Kidney (tissue), 22 donors: ENCODE measurements at places on chromosomes 5 and 9. TPM values are rescaled to one million over a fixed set of nuclear protein-coding genes. Genes with fewer than 3 reads are reported as not detected.

- DNase-seq, result no peak
Measured at GRCh38 chr9:37549527-37549926, 26.7 kb downstream of the FBXO10 start.

GRCh38 chr9:34997379-34997781, 7.8 kb downstream of the DNAJB5 start:
- DNase-seq, result no peak

GRCh38 chr5:135357685-135358084, 41.3 kb downstream of the MACROH2A1 start:
- no peak for DNase-seq

DNA sequence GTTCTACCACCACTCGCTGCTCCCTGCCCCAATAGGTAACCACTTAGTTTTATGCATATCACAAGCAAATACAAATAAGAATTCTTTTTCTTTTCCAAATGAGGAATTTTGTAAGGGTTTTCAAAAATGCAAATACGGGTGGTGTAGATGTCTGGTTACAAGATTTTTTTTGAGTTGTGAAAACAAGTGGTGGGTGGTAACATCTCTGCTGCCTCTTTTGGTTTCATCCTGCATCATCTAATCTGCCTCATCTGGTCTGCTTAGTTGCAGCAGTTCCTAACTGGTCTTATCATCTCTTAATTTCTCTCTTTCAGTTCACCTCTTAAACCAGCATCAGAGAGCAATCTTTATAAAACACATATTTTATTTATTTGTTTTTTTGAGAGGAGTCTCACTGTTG, 5.3 kb downstream of the NFX1 start:
- DNase-seq, result no peak

- DNase-seq, result no peak
Measured at GRCh38 chr5:168471785-168472184, 14.5 kb upstream of the RARS1 start.

DNA sequence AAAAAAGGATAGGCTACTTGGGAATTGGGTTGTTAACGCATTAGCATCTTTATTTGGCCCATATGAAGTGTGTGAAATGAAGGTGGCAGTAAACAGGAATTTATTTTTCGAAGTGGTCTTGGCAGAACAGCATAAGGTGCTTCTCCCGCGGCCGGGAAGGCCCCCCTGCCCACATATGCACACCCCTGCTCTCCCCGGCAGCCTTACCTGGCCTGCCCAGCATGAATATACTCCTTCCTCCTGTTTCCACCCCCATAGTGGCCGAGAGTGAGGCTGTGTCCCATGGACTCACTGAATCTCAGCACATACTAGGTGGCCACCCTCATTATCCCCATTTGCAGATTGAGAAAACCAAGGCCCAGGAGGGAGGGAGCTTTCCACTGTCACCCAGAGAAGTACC, 54.0 kb upstream of the OLFM1 start:
- no peak for DNase-seq

GRCh38 chr5:175107865-175108264, 336.1 kb downstream of the DRD1 start:
- no peak for DNase-seq

DNA sequence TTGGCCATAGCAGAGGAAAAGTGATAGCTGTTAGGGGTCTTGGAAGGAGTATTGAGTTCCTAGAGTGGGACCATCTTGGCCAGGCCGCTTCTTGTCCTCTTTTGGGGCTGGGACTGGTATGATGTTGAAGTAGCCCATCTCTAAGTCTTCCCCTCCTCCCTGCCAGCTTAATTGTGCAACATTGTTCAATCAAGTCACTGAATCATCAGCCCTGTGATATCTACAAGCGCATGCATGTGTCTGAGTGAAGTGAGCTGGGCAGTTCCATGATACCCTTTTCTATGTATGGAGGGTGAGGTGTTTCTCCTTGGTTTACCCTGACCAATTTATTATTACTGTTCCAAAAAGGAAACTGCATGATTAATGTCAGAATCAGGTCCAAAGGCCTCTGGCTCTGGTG, 112.2 kb downstream of the C9orf152 start:
- no peak for DNase-seq

The TTF1 gene
- 16.3 TPM for total RNA-seq

GRCh38 chr9:135079018-135079417, 8.4 kb upstream of the OLFM1 start:
- peak; percentile 18 for DNase-seq

DNA sequence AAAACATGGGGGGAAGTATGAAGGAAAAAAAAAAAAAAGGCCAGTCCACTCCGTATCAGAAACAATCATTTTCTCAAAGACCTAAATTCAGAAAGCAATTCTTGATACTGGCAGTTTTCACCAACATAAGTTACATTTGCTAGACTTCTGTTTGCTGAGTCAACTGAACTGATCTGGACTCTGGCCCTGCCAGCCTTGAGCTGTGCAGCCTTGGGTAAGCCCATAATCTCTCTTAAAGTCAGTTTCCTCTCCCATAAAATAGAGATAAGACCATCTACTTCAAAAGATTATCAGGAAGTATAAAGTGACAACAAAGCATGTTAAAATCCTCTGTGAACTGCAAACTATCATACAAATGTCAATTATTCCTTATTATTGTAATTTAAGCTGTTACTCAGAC, 106.8 kb downstream of the MAPKAP1 start:
- no peak for DNase-seq

The CCIN gene
- 0.13 TPM for total RNA-seq

DNA sequence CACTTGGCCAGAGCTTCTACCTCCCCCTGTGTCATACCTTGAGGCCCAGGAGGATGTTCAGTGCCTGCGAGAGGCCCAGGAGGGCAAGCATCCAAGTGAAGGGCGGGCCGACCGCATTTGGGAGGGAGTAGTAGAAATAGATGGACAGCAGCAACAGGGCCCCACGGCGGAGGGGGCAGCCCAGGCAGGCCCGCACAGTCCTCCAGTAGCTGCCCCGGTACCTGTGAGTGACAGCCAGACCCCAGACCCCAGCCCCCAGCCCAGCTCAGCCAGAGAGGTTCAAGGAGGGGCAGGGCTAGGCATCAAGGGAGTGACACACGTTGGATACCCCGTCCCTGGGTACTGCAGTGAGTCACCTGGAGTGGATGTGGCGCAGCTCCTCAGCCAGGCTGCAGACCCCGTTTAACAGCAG, 1.4 kb downstream of the STING1 start:
- DNase-seq, result no peak

The CCDC183 gene
- 0.88 TPM for total RNA-seq

The TRPM3 gene
- total RNA-seq, result 11.4 TPM

- DNase-seq, result peak; percentile 35
Measured at GRCh38 chr9:71552480-71552879, 215.8 kb downstream of the CEMIP2 start.

DNA sequence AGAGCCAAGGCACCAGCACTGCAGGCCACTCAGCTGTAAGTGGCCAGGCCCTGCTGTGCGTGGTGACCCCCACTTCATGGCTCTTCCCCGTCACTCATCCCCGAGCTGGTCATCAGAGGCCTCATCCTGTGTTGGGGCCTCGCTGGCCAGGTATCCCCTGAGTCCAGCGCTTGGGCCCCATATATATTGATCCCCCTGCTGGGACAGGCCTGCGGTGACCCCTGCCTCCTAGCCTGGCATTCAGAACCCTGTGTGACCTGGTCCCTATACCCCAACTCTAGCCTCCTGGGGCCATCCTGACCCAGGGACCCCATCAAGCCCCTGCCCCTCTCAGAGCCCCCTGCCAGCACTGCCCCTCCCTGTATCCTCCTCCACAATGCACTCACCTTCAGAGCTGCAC, 12.7 kb downstream of the GBGT1 start:
- no peak for DNase-seq

The SLC25A46 gene
- 39.4 TPM for total RNA-seq

DNA sequence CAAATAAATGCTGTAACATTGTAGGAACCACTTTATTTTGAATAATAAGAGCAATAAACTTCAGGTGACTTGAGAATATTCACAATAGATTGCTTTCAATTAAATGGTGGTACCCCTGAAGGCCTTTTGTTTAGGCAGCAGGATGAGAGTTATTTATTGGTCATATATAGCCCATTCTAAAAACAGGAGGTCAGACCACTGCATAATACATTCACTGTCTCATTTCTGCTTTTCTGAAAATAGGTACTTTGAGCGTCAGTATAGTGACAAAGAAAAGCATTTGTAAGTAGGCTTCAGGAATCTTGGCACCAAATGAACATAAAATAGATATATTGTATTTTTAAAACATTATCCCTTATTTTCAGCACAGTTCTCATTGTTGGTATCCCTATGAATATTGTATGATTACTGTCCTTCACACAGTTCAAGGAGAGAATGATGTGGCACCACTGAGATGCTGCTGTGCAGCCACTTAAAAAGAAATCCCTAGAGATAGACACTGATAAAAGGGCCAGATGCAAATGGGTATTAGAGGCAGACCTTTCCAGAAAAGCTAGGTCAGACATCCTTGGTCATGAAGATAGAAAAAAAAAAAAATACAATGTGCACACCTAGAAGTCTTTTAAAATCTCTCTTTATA, 381.8 kb upstream of the ST8SIA4 start:
- no peak for DNase-seq

The PCA3 gene
- total RNA-seq, result not detected
